ENCODE measurements at places on chromosomes 6 and 20. TPM values are rescaled to one million over a fixed set of nuclear protein-coding genes. Genes with fewer than 3 reads are reported as not detected.

- DNase-seq = no peak
These were observed 1.3 kb upstream of the FNDC11 start for GRCh38 chr20:63552481-63553249.

DNA sequence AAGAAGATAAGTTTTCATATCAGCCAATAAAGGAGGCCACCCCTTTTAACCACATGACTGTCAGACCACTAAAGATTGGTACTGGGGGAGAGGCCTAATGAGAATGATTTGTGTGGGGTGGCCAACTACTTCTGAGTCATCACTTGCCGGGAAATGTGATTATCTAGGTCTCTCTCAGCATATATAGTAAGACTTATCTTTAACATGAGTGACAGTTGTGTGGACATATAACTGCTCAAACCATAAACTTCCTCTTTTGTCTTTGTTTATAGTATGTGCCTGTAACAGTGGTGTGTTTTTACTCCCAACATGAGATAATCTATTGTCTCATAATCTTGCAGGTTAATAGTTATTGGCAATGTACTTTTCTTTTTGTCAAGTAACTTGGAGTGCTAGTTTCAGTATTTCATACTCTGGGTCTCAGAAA, 312.4 kb downstream of the CDKAL1 start:
- no peak for DNase-seq

The LPA gene
- total RNA-seq = not detected

The ZSCAN23 gene
- total RNA-seq = 2.1 TPM

GRCh38 chr6:100228834-100229441, 234.9 kb upstream of the MCHR2 start:
- DNase-seq = peak; percentile 63

DNA sequence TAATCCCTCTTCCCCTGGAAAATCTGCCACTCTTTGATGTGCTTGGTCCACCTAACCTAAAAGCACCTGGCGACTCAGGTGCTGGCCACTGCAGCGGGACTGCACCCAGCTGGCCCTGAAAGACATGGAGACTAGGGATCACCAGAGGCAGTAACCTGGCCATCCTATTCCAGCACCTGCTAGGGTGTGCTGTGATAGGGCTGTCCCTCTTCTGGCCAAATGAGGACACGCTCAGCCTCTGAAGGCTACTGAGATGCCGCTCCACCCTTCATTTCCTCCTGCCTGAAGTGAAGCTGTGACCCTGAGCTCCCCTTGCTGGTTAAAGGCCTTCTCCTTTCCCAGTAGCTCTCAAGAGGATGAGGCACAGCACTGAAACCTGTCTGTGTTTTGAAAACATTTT, 24.4 kb downstream of the FOXC1 start:
- peak; percentile 11 for DNase-seq

DNA sequence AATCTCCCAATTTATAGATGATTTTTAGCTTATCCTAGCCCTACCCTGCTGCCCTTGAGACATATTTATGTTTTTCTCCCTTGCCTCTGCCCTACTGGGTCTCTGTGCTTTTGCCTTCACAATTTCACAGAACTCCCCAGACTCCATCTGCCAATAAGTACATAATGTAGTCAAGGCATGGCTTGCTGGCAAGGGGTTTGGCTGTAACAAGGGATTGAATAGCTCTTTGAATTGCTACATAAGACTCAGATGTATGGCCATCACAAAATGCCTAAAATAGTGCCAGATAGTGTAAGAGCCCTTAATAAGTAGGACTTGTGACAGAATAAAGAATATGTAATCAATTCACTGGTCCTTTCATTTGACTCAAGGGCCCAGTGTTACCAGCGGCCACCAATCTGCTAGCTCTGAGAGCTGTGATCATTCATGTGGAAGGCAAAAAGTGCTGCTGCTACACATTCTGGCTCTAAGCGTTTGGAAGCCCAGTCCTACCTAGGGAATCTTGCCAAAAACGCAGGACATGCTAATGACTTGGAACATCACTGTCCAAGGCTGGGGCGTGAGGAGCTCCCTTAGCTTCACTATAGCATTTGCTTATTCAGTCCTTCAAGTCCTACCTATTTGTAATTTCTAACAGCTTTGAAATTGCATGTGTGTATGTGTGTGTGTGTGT, 20.5 kb downstream of the CLVS2 start:
- no peak for DNase-seq

GRCh38 chr20:63471717-63471980, 806 bp downstream of the KCNQ2 start:
- no peak for DNase-seq

The RNF217 gene
- total RNA-seq = 35.7 TPM

The SLC25A27 gene
- 39.7 TPM for total RNA-seq

DNA sequence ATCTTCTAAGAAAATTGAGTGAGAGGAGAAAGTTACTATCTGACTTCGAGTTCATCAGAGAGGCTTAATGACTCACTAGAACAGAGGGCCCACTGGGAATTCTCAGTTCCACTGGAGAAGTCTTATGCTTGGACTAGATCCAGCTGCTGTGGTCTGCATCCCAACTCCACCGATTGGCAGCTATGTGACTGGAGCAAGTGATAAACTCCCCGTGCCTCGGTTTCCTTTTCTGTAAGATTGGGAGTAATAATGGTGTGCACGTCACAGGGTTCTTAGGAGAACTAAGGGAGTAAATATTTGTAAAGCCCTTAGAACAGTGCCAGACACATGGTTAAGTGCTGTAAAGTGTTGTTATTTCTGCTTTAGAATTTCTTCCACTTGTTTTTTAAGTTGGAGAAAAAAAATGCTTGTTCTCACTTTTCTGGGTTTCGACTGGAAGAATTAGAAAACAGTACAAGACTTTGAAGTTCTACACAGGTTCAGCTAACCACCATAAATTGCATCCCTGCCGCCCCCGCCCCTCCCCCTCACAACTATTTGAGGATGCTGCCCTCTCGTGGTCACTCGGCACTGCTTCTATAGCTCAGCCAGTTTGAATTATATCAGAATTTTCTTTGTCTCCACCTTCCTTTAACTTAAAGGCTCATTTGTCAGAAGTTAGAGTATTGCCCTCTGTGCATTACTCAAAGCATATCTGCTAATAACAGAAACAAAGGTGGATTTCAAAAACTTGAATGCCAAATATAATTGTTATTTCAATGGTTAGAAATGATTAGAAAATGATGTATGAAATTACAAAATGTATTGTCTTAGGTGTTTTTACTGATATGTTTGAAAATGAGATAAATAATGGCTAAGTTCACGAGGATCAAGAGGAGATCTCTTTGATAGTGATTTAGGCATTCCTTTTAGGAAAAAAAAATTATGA, 95.0 kb upstream of the IFNGR1 start:
- DNase-seq = peak; percentile 83

DNA sequence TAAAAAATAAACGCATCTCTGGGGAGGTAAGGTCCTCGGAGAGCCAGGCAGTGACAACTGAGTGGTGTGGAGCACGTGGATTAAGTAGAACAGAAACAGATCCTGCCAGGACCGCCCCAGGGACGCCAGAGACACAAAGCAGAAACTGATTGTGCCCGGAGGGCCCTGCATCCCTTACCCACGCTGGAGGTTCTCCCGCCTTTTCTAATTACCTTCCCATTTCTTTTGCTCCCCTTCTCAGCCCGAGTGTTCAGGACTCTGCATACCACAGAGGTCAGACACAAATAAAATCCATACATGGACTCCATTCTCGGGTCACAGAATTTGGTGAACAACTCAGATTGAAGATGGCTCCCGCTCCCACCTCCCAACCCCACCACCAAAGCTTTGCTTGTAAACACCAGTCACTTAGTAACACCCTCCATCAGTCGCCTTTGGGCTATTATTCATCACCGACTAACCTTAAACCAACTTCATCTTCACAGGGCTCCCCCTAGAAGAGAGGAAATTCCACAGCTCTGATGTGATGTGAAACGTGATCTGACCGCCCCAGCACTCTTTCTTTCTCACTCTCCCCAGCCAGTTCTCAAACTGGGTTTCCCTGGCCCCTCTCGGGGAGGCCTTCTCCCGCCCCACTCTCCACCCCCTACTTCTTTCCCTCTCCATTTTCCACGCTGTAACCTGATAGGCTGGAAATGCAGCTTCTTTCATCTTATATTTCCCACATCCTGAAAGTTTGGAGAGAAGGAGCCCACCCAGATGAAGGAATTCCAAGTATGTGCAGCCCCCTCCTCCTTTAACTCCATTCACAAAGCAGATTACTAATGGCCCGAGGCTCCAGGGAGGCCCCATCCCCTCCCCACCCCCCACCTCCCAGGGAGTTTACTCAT, 32.5 kb upstream of the PIM1 start:
- DNase-seq = peak; percentile 89

DNA sequence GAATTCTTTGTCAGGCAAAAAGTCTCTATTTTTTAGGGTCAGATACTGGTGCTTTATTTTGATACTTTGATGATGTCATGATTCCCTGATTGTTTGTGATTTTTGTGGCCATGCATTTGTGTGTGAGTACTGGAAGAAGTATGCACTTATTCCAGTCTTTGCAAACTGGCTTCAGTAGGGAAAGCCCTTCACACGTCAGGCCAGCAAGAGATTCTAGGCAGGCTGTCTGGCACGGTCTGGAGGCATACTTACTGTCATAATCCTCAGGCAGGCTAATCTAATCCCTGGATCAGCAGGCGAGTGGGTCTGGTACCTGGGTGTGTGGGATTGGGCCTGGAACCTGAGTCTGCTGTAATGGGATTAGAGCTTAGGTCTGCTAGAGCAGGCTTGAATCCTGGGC, 391.8 kb upstream of the MMS22L start:
- DNase-seq = peak; percentile 36

DNA sequence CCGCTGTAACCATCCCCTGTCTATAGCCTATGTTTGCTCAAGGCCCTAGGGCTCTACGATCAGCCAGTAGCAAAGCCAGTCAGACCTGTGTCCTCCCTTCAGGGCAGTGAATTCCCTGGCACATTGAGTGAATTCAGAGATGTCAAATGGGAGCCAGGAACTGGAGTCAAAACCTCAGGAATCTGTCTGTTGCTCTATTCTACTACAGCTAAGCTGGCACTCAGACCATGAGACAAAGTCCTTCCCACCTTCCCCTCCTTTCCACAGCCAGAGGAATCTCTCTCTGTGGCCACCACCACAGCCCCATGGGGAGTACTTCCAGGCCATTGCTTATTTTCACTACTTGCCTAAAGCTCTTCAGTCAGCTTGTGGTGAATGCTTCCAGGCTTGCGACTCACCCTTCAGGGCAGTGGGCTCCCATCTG, 82.0 kb downstream of the PKIB start:
- no peak for DNase-seq

- no peak for DNase-seq
These were observed 14.2 kb downstream of the RRP36 start for GRCh38 chr6:43035495-43036194.

- DNase-seq = no peak
These were observed 305.6 kb downstream of the NRN1 start for GRCh38 chr6:5701174-5701573.

DNA sequence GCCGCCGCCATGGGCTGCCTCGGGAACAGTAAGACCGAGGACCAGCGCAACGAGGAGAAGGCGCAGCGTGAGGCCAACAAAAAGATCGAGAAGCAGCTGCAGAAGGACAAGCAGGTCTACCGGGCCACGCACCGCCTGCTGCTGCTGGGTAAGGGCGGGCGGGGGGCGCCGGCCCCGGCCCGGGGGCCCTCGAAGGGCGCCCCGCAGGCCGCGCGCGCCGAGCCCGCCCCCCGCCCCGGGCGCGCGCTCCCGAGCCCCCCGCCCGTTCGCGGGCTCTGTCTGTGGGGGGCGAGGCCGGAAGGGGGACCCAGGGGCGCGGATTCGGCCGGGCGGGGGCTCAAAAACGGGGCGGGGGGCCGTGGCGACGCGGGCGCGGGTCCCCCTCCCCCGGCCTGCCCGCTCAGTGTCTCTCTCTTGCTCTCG, 39.2 kb downstream of the GNAS start:
- peak; percentile 70 for DNase-seq

- DNase-seq = no peak
These were observed 122.0 kb upstream of the ARID1B start for GRCh38 chr6:156654919-156655918.

The LINC00237 gene
- total RNA-seq = not detected

The PRPH2 gene
- 0.71 TPM for total RNA-seq

DNA sequence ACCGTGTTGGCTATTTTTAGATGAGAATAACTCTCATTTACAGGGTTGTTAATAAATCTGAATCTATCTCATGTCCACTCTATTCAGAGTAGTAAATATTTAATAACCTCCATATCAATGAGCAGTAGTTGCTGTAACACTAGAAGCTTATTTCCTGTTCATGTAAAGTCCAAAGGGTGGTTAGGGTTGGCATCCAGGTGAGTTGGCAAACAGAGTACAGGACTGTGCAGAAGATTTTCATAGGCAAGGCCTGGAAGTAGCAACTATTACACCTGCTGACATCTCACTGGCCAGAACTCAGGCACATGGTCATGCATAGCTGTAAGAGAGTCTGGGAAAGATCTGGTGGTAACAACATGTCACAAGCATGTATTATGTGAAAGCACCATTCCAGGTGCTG, 147.5 kb downstream of the PHF3 start:
- DNase-seq = no peak

DNA sequence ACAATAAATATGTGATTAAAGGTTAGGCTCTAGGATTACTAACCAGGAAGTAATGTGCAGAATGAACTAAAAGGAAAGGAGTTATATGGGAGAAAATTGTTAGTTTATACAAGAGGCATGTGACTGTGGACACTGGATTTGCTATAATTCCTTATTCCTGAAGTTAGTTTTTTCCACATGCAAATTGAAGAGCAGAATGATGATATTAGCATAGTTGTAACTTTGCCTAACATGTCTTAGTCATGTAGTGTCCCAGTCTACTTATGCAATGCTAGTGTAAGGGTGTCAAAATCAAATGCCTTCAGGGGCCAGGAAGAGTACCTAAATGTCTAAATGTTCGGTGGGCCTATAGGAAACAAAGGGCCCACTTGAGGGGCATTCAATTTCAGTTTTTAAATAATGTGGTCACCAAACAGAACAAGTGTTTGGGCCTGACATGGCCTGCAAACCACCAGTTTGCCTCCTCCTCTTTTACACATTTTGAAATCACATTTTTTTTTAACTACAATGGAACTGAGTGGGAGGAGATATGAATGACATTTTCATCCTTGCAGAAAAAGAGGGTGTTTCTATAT, 28.0 kb upstream of the CEP85L start:
- DNase-seq = no peak

GRCh38 chr20:46036370-46036769, 7.4 kb downstream of the SLC12A5 start:
- no peak for DNase-seq

DNA sequence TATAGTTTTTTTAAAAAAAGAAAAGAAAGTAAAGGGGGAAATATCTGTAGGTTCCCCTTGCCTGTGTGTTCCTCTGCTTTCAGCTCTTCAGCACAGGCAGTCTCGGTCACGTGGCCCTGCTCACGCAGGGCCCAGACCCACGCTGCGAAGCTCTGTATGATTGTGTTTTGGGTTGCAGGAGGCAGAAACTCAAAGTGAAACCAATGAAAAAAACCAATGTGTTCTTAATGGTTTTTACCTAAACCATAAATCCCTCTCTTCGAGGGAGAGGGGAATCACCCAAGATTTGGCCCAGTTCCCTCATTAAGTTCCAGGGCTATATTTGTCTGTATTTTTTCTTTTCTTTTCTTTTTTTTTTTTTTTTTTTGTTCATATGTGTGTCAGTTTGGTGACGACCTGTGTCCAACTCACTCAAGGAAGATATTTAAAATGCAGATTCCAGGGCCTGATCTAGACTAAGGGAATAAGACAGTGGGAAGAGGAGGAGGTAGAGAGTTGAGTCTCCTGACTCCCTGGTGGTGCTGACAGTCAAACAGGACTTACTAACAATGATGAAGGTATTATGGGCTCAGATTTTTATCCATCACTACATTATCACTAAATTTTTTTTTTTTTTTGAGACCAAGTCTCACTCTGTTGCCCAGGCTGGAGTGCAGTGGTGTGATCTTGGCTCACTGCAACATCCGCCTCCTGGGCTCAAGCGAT, 33.8 kb upstream of the RREB1 start:
- DNase-seq = no peak

All from sigmoid colon (tissue), 7 donors.